CD8-positive, alpha-beta memory T cell (primary cell): ENCODE measurements at places on chromosomes 11 and 22. TPM values are rescaled to one million over a fixed set of nuclear protein-coding genes. Genes with fewer than 3 reads are reported as not detected.

Gene SEPTIN3
- polyA plus RNA-seq, result not detected

GRCh38 chr11:445765-446588, 4.1 kb upstream of the PTDSS2 start:
- no peaks in the 10 kb centered on the region for H3K36me3 ChIP-seq
- H3K4me3 ChIP-seq, result no peak overlapping the region
- H3K27ac ChIP-seq, result no peak overlapping the region
- H3K4me1 ChIP-seq, result peaks cover 26% of the 10 kb centered on the region

DNA sequence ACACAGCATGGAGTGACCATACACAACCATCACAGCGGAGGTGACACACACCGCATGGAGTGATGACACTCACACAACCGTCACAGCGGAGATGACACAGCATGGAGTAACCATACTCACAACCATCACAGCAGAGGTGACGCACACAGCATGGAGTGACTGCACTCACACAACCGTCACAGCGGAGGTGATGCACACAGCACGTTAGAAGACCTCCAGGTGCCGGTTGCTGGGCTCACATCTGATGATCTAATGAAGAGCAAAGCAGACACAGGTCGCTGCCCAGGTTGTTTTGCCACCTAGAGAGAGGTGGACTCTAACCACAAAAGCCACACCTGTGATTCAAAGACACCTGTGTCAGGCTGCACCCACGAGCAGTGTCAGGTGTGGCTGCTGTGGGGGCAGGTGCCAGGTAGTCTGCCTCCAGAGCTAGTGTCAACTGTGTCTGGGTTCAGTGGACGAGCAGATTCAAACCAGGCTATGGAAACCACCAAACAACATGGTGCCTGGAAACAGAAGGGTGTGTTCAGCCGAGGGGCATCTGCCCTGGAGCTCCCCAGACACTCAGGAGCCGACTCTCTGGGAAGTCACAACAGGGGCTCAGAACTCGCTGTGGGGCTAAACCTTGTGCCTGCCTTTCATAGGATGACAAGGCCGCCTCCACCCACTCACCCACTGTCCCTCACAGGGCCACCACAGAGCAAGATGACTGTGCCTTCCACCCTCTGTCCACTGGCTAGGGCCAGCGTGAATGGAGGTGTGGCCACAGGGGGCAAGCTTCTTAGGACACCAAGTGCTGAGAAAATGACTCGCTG, 608.2 kb downstream of the TBC1D22A start:
- no peak for DNase-seq
- no peak overlapping the region for H3K4me3 ChIP-seq
- H3K27ac ChIP-seq, result no peak overlapping the region
- no peaks in the 10 kb centered on the region for H3K4me1 ChIP-seq
- no peaks in the 10 kb centered on the region for H3K36me3 ChIP-seq

DNA sequence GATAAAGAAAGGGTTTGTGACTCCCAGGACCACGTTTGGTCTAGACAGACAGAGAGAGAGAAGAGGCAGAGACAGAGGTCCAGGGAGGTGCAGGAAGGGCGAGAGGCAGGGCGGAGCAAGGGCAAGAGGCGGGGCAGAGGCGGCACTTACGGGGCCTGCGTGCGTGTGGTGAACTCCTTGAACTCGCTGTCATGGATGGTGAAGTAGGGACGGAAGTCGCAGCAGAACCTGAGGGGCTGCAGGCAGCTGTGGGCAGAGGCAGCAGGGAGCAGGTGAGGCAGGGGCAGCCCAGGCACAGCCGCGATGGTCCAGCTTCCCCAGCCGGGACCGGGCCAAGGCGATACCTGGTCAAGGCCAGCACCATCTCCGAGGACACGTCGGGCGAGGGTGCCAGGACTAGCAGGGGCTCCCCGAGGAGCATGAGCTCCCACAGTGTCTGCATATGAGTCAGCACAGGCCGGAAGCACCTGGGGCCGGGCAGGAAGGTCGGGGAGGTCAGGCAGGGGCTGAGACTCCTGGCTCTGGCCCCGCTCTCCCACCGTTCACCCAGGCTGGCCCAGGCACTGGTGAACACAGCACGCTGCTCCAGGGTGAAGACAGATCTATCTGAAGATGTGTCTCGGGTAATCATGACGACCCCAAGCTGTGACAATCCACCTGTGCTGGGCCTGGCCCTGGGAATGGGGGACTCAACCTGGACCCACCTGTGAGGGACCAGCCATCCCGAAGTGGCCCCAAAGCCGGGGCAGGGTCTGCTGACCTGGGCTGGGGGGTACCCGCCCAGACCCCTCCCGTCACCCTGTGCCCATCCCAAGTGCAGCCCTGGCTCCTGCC, 7.2 kb upstream of the PLXNB2 start:
- H3K4me3 ChIP-seq, result peak overlapping the region; percentile 48
- peak overlapping the region; percentile 45 for H3K27ac ChIP-seq
- DNase-seq, result peak; percentile 66
- no peaks in the 10 kb centered on the region for H3K36me3 ChIP-seq
- H3K4me1 ChIP-seq, result peaks cover 17% of the 10 kb centered on the region

Gene FOLR2
- polyA plus RNA-seq, result not detected

- no peaks in the 10 kb centered on the region for H3K36me3 ChIP-seq
- no peaks in the 10 kb centered on the region for H3K27me3 ChIP-seq
- H3K4me1 ChIP-seq, result no peaks in the 10 kb centered on the region
- H3K4me3 ChIP-seq, result no peak overlapping the region
- no peak for DNase-seq
These were observed 10.3 kb upstream of the WNT7B start for GRCh38 chr22:45987136-45987861.

DNA sequence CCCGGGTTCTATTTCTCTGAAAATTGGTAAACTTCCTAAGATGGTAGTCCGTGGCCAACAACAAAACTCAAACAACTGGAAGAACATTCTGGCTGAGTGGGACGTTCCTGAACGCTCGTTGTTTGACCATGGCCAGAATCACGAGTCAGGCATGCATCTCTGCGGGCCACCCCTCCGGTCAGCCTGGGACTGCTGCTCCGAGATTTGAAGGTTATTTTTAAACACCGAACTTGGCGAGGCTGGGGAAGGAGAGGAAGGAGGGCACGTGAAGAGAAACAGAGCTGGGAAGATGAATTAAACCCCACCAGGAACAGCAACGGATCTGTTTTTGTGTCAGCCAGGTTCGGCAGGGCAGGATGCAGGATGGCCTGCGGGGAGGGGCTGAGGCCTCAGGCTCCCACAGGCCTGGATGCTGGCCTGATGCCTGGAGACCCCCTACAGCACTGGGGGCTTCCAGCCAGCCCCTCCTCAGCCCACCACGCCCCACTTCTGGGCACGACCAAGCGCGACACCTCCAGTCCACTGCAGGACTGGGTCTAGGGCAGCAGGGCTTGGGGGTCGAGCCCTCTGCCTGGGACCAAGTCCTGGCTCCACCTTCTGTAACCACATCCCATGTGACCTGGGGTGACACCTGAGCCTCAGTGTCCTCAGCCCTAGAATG, 5.1 kb downstream of the SHISAL1 start:
- no peak overlapping the region for H3K4me3 ChIP-seq
- DNase-seq, result no peak
- no peaks in the 10 kb centered on the region for H3K27me3 ChIP-seq
- H3K4me1 ChIP-seq, result no peaks in the 10 kb centered on the region

Gene FAM227A
- polyA plus RNA-seq, result 0.08 TPM

DNA sequence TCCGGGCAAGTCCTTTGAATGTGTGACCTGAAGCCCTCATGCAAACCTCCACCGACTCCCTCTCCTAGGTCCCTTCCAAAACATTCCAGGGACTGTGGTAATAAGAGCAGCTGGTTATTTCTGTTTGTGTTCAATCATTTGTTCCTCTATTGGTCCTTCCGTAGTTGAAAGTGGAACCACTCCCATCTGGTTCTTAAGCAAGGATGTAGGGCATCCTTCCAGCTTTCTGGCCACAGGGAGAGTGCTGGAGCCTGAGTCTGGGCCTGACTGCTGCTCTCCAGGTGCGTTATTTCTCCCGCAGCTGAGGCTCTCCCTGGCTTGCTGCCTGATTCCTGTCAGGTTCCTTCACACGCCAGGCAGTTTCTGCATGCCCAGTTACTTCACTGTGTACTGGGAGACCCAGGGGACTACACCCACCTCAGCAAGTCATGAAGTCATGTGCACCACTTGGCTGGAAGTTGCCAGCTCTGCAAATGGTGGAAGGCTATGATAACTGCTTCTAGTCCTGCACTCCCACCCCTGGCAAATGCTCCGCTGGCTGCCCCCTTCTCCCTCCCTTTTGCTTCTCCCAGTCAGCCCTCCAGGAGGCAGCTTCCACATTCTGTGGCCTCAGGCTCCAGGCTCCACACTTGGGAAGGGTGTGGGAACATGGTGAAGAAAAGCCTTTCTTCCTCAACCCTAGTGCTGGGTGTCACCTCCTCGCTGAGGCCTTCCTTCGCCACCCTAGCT, 4.0 kb upstream of the ALX4 start:
- no peak overlapping the region for H3K4me3 ChIP-seq
- DNase-seq, result no peak
- H3K27me3 ChIP-seq, result peaks cover 46% of the 10 kb centered on the region
- no peaks in the 10 kb centered on the region for H3K36me3 ChIP-seq
- no peaks in the 10 kb centered on the region for H3K4me1 ChIP-seq
- H3K27ac ChIP-seq, result no peak overlapping the region

DNA sequence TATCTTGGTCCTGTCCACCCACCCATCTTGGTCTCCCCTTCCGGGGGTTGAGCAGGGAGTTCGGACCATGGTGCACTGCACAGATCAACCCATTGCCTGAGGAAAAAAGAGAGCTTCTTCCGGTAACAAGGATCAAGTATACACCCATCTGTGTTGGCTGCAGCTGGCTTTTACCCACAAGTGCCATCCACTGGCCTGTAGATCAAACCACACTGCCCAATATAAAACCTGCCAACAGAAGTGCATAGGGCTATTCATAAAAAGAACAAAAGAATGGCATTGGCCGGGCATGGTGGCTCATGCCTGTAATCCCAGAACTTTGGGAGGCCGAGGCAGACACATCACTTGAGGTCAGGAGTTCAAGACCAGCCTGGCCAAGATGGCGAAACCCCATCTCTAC, 94.5 kb downstream of the ZC3H12C start:
- no peaks in the 10 kb centered on the region for H3K36me3 ChIP-seq
- H3K27ac ChIP-seq, result no peak overlapping the region
- H3K4me3 ChIP-seq, result no peak overlapping the region
- H3K27me3 ChIP-seq, result no peaks in the 10 kb centered on the region

DNA sequence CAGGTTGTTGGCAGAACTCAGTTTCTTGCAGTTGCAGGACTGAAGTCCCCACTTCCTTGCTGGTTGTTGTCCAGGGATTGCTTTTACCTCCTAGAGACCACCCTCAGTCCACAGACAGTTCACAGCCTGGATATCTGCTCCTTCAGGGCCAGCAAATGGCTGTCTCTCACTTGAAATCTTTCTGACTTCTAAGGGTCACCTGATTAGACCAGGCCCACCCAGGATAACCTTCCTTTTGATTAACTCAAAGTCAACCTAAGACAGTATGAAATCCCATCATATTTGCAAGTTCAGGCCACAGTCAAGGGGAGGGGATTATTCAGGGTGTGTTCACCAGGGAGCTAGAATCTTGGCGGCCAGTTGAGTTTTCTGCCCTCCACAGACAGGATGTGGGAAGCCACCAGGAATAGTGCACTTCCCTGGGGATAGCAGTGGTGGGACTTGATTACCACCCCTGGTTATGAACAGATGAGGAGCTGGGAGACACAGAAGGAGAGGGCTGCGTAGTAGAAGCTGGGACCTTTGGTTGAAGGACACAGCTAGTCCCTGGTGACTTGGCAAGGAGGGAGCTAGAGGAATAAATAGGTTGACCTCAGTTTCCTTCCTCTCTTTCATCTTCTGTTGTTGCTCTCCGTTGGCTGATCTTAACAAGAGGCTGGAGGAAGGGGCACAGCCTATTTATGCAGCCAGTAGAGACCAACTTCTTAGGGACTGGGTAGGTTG, 33.4 kb downstream of the MIAT start:
- peaks cover 28% of the 10 kb centered on the region for H3K4me1 ChIP-seq
- no peak for DNase-seq
- H3K27ac ChIP-seq, result no peak overlapping the region
- H3K36me3 ChIP-seq, result no peaks in the 10 kb centered on the region
- no peaks in the 10 kb centered on the region for H3K27me3 ChIP-seq
- no peak overlapping the region for H3K4me3 ChIP-seq

DNA sequence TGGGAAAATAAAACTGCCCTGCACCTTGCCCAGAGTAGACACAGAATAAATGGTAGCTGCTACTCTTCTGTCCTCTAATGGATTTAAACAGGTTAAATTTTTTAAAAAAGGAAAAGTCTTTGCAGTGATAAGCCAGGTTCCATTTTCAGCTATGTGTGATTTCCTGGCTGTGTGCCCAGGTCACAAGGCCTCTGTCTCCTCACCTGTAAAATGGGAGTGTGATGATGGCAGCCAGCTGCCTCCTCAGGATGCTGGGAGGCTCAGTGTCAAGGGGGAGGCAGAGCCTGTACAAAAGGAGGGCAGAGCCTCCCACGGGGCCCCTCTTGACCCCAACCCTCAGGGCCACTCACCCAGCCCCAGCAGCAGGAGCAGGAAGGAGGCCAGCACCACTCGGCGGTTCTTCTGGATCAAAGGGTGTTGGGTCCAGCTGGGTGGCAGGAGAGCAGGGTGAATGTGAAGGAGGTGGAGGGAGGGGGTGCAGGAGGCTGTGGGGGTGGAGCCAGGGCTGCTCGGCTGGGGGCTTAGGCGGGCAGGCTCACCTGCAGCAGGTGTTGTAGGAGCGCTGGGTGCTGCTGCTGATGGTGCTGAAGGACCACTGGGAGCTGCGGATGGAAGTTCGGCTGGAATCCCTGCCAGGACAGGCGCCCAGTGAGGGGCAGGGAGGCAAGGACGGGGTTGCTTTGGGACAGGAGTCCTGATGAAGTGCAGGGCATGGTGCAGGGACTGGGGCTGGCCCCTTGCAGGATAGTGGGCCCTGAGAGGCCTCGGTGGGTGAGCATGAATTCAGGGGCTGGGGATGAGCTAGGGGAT, 1.9 kb downstream of the TMEM134 start:
- no peaks in the 10 kb centered on the region for H3K36me3 ChIP-seq
- H3K4me3 ChIP-seq, result no peak overlapping the region
- H3K4me1 ChIP-seq, result peaks cover 39% of the 10 kb centered on the region
- H3K27me3 ChIP-seq, result no peaks in the 10 kb centered on the region
- no peak overlapping the region for H3K27ac ChIP-seq

Gene PKNOX2
- not detected for polyA plus RNA-seq

Gene CASTOR1
- 17.8 TPM for polyA plus RNA-seq

DNA sequence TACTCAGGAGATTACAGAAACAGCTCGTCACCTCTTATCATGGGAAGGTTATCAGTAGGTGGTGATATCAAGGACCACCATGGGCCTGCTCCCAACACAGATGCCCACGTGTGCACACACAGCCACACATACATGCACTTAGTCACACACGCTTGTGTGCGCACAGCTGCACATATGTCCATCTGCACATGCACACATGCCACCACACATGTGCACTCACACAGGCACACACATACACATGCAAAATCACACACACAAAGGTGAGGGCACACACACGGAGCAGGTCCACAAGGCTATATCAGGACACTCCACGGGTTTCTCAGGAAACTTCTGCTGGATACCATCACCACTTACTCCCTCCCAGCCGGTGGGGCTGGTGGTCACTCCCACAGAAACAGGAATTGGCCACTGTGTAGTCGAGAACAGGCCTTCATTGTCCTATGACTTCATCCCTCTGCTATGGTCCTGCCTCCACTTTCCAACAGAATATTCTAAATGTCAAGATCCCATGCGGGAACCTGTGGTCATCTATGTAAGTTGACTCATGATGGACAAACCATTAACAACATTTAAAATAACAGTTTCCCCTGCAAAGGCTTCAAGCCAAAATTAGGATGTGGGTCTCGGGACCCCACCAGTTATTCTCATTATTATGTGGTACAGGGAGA, 2.2 kb downstream of the C11orf24 start:
- no peaks in the 10 kb centered on the region for H3K27me3 ChIP-seq
- DNase-seq, result no peak
- no peak overlapping the region for H3K4me3 ChIP-seq
- peaks cover 21% of the 10 kb centered on the region for H3K4me1 ChIP-seq
- peaks cover 9% of the 10 kb centered on the region for H3K36me3 ChIP-seq

- no peaks in the 10 kb centered on the region for H3K36me3 ChIP-seq
- no peaks in the 10 kb centered on the region for H3K27me3 ChIP-seq
- H3K4me1 ChIP-seq, result no peaks in the 10 kb centered on the region
- no peak overlapping the region for H3K4me3 ChIP-seq
These were observed 157.9 kb downstream of the NCAM1 start for GRCh38 chr11:113119074-113119473.
